ENCODE measurements at places on chromosomes 2 and 18.

DNA sequence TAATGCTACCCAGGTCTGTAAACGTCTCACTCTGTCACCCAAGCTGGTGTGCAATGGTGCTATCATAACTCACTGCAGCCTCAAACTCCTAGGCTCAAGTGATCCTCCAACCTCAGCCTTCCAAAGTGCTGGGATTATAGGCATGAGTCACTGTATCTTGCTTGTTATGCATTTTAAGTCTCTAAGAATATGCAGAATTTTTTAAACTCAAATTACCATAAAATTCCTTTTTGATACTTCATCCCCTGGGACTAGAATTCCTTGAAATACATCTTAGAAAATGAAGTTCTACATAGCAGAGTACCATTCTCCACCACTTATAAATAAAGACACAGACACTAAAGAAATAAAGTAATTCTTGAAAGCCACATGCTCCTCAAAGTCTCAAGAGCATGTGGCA is 30.2 kb upstream of the LRATD1 start:
- DNase-seq: no peak

GRCh38 chr2:203993011-203993410 is 56.4 kb downstream of the ICOS start:
- DNase-seq: no peak

DNA sequence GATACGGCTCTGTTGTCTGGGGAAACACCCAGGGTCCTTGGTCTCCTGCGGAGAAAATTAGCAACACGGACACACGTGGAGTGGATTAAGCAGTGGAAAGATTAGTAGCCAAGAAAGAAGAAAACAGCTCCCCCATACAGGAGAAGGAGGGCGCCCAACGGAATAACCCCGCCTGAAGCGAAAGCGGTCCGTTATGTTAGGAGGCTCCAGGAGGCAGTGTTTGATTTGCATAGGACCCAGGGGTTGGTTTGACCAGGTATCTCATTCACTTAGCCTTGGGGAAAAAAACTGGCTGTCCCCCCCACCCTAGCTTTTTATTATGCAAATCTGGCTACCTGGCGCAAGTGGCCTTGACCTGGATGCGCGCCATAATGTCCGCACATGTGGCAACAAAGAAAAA is 170.1 kb upstream of the KYNU start:
- no peak for DNase-seq

GRCh38 chr2:69253112-69253511 is 133.9 kb downstream of the GFPT1 start:
- no peak for DNase-seq

GRCh38 chr2:48572816-48573215 is 42.9 kb downstream of the STON1 start:
- DNase-seq: no peak

DNA sequence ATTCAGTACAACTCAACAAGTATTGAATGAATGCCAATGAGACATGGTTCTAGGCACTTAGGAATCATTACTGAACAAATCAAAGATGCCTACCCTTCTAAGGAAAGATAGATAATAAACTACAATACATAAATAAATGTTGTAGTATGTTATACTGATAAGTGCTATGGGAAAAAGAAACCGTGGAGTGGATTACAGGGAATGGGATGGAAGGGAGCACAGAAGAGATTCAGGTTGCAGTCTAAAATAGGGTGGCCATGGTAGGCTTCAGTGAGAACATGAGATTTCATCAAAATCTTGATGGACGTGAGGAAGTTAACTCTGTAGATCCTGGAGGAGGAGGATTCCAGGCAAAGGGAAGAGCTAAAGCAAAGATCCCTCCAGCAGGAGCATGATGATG is 17.9 kb upstream of the CREB1 start:
- DNase-seq: no peak

- no peak for DNase-seq
These were observed 18.2 kb downstream of the MEP1B start for GRCh38 chr18:32208023-32208422.

Data from AML-193 (cell line).